ENCODE measurements at places on chromosomes 5 and 9. TPM values are rescaled to one million over a fixed set of nuclear protein-coding genes. Genes with fewer than 3 reads are reported as not detected.

GRCh38 chr5:2120361-2120760 lies 237.6 kb upstream of the IRX4 start:
- no peak overlapping the region for H3K4me3 ChIP-seq
- H3K4me1 ChIP-seq = no peaks in the 10 kb centered on the region
- H3K36me3 ChIP-seq = no peaks in the 10 kb centered on the region
- H3K27me3 ChIP-seq = no peaks in the 10 kb centered on the region

Gene PRRC1
- 56.7 TPM for total RNA-seq

Gene FRRS1L
- total RNA-seq = 0.41 TPM

DNA sequence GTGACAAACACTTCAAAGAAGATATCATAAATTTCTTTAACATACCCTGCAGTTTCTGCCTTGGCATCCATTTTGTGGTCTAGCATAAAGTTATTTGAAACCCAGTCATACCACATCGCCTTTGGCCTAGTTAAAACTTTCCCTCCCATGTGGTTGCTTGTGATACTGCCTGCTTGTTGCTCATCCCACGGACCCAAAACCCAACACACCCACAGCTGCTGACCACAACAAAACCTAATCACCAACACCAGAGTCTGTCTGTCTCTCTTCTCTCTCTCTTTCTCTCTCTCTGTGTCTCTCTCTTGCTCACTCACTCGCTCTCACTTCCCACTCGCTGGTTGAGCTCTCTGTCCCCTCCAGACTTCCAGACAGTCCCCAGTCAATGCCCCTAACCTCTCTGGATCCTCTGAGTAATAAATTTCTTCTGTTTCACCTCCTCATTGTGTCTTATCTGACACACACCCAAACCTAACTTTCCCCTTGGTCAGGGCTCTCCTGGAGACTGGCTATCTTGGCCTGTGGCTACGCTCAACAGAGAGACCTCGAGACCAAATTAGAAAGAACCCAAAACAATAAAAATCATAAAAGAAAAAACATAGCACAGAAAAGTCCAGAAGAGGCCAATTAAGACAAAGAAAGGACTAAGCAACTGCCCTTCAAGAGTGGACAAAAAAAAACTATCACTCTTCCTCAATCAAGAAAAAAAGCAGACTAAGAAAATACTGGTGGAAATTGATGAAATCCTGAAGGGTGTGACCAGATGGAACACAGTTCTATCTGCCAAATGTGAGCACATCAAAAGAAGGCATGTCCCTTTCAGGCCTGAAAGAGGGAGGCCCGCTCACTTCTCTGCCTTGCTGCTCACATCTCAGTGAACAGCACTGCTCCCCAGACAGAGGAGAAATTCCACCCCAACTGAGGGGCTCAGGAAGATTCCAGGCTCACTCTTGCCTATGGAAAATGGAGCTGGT lies 41.5 kb downstream of the TTLL11 start:
- DNase-seq = no peak
- H3K4me3 ChIP-seq = no peak overlapping the region
- H3K4me1 ChIP-seq = peaks cover 12% of the 10 kb centered on the region
- no peaks in the 10 kb centered on the region for H3K27me3 ChIP-seq
- no peak overlapping the region for H3K27ac ChIP-seq
- no peaks in the 10 kb centered on the region for H3K36me3 ChIP-seq

DNA sequence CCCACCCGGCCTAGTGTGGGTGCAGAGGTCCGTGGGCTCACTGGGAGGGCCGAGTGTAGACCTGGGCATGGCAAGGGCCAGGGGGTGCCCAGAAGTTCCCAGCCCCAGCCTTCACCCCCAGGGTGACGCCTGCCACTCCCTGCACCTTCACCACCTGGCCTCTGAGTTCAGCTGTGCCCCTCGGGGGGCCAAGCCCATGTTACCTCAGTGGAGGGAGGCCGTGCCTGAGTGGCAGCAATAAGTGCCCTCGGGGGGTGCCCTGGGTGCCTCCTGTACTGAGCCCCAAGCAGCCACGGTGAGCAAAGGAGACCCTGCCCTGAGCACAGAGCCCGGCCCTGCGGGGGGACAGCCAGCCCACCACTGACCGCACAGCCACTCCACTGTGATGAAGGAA lies 10.3 kb upstream of the FCN2 start:
- DNase-seq = no peak
- no peaks in the 10 kb centered on the region for H3K36me3 ChIP-seq
- no peaks in the 10 kb centered on the region for H3K27me3 ChIP-seq
